ENCODE measurements at places on chromosomes 4 and X.
A peak's percentile ranks its signal among the peaks of the same experiment; 100 is the strongest.

DNA sequence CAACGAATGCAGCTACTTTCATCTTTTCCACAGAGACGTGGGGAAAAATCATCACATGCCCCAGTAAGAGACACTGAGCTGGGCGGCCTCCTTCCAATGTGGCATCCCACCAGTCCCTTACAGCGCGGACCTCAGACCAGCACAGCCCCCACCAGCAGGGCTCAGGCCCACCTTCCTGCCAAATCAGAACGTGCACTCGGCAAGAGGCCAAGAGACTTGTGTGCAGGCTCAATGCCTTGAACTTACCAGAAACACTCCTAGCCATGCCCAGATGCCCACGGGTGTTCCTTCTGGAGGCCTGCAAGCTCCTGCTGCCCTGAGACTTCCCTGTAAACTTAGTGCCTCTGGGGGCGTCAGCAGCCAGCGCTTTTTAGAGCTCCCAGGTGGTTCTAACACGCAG lies 31.2 kb downstream of the WDR1 start:
- no peak for DNase-seq

- no peak for DNase-seq
These were observed 35.4 kb downstream of the ARHGEF38 start for GRCh38 chr4:105587841-105588240.

DNA sequence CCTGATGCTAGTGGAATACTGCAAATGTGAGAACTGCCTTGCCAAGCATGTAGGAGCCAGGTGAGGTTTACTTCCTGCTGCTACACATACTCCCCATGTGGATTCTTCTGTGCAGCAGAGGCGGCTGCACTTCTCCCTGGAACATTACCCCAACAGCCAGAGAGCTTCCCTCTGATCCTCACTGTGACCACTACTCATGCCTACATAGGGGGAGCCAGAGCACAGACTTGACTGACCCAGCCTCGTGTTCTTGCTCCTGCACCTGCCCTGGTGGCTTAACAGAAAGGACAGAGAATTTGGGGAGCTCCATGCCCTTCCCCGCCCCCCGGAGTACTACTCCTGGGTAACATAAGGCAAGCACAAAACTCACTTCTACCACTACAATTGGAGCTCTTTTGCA lies 38.4 kb downstream of the UGT2A2 start:
- no peak for DNase-seq

DNA sequence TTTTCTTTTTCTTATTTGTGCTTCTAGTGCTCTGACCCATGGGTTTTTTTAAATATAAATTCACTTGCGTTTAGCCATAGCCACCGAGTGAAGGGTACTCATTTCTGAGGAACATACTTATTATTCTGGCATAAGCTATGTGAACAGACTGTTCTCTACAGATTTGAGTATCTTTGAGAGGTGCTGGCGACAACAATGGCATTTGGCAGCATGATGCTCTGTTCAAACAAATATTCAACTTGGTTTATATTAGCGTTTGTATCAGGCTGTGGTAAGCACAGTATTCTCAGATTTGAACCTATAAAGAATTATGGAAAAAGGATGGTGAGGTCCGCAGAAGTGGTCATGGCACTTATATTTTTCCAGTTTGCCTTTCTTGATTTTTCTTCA lies 108.7 kb upstream of the LIMCH1 start:
- DNase-seq, result no peak

DNA sequence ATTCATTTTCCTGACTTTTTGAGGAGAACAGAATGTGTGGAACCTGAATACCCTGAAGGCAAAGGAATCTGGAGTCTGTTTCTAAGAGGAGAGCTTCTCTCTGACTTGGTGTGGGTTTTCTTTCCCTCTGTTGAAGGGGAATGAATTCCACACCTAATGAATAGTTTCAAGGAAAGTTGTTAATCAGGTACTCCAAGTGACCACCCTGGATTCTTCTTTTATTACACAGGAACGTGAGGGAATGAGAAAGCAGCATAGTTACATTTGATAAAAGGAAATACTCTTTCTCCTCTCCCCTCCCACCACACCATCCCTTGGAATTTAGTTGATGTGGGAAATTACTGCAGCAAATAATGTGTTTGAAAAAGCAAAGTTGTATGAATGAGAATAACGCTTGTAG lies 29.7 kb downstream of the SLIT2 start:
- DNase-seq, result no peak

DNA sequence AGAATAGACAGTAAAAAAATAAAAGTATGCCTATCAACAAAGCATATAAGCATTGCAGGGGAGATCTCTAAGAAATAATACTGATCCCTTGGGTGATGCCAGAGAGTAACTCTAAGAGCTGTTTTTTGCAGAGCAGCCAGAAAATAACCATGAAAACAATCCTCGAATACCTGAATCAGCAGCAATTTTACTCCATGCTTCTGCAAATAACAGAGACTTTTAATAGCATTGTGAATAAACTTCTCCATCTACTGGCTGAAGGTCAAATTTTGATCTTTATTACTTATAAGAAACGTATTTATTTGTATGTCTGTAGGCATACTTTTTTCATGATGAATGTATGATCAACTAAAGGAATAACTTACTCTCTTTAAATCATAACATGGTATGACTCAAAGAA lies 334.5 kb downstream of the GALNTL6 start:
- peak; percentile 10 for DNase-seq

DNA sequence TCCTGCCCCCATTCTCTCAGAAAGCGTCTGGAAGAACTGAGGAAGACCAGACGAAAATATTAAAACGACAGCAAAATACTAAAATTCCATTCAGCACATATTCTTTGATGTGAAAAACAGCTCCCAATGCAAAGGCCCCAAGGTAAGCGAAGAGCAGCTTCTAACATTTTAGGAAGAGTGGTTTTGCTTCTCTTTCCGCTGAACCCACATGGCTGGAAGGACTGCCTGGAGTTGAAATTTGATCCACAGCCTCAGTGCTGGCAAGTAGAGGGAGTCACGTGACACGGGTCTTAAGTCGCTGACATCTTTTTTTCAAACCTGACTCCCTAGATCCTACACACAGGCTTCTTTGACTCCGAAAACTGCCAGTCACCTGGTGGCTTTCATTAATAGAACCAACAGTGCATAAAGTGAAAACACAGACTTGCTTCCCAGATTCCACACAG lies at the start of gene FAM13A:
TSS of gene FAM13A (minus strand) at position 233 of the 446 bp plus-strand sequence. CDS start at position 12, 221 bp downstream.
- DNase-seq, result peak; percentile 89

- DNase-seq, result no peak
These were observed 551.5 kb upstream of the ZFP42 start for GRCh38 chr4:187444061-187444460.

DNA sequence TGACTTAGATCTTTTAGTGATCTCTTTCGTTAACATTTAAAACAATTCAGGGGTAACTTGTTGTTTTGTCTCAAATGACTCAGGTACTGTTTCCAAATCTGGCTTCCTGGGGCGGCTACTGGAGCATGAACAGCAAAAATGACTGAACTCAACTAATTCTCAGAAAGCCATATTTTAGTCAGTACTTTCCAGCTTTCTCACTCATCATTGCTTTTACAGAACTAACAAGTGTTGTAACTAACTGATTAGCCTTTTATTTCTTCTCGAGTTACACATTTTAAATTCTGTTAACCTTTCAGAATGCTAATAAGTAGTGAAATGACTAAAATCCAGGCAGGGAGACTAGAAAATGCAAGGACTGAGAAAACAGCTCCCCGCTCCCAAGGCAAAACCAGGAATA lies 55.3 kb downstream of the JADE3 start:
- no peak for DNase-seq

GRCh38 chr4:20269320-20269719 lies 17.6 kb downstream of the SLIT2 start:
- DNase-seq, result no peak

- DNase-seq, result no peak
These were observed 33.0 kb downstream of the ARHGAP6 start for GRCh38 chrX:11632732-11633131.

DNA sequence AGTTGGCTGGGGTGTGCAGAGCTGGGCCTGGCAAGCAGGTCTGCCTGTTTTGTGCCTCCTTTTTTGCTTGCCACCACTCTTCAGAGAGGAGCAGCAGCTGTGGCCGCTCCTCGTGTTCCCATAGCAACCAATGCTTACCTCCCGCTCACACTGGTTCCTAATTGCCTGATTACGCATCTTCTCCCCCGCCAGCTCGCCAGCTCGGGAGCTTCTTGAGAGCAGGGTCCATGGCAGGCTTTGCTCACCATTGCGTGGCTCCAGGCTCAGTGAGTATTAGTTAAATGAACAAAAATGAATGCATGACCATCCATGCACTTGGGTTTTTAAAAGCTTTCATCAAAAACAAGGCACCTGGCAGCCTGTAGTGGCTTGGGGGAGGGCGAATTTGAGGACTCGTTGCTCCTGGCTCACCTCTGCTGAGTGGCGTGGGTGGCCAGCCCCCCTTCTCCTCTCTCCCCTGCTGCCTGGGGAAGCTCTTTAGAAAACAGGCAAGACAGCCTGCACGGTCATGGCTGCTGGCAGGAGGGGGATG lies 14.2 kb upstream of the PJA1 start:
- DNase-seq, result no peak

GRCh38 chr4:96835991-96836390 lies 996.1 kb downstream of the PDHA2 start:
- DNase-seq, result no peak

GRCh38 chr4:1018147-1019020 lies 7.0 kb downstream of the FGFRL1 start:
- DNase-seq, result no peak

DNA sequence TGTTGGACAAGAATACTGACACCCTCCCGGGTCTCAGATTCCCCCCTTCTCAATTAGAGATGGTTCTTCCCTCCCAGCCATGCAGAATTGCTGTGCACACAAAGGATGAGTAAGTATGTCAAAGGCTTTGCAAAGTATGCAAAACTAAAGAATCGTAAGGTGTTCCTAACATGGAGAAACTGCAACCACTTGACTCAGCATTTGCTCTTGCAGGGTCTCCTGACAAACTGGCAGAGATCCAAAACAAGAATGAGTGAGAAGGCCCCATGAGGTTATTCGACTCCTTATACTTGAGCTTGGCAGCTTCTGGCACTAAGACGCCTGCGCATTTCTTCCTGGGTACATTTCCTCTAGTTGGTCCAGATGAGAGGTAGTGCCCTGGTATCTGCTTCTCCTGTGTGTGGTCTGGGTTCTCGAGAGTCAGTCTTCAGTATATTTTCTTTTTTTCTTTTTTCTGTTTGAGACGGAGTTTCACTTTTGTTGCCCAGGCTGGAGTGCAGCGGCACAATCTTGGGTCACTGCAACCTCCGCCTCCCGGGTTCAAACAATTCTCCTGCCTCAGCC lies 8.2 kb downstream of the FAM184B start:
- DNase-seq, result no peak

GRCh38 chrX:17542123-17542522 lies 167.1 kb downstream of the NHS start:
- DNase-seq, result no peak

DNA sequence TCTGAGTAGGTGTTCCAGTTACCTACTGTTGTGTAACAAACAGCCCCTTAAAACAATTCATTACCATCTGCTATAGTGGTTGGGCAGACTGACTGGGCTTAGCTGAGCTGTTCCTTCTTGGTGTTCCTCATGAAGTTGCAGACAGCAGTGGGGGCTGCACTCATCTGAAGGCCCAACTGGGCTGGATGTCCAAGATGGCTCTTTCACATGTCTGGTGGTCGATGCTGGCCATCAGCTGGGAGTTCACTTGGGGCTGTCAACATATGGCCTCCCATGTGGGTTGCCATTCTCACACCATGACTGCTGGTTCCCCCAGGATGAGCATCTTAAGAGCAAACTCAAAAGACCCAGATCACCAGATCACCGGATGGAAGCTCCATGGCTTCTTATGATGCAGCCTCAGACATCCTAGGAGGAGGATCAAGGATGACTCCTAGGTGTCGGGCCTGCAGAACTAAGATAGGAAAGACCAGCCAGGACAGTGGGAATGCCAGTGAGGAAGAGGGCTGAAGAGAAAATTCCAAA lies 34.3 kb upstream of the PPP2R2C start:
- DNase-seq, result no peak

DNA sequence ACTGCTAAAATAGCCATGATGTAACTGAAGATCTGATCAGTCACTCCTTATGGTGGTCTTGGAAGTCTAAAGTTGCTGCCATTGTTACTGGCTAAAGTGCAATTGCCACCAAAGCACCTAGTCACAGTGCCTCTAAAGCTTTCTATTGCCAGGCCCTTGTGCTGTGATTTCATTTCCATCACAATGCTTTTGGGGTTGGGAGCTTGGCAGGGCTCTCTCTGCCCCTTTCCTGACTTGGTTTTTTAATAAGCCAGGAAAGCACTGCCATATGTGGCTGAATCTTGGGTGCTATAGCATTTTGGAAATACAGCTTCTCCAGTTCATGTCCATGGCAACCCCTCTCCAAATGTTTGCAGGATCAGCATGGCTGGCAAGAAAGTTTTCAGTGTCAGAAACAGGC lies 1712.4 kb upstream of the TENM3 start:
- no peak for DNase-seq

- no peak for DNase-seq
These were observed 13.8 kb downstream of the AP1AR start for GRCh38 chr4:112245383-112245782.

GRCh38 chr4:152488246-152488645 lies 47.6 kb downstream of the FBXW7 start:
- peak; percentile 91 for DNase-seq

- no peak for DNase-seq
These were observed 1337.8 kb upstream of the DIAPH2 start for GRCh38 chrX:95346856-95347255.

DNA sequence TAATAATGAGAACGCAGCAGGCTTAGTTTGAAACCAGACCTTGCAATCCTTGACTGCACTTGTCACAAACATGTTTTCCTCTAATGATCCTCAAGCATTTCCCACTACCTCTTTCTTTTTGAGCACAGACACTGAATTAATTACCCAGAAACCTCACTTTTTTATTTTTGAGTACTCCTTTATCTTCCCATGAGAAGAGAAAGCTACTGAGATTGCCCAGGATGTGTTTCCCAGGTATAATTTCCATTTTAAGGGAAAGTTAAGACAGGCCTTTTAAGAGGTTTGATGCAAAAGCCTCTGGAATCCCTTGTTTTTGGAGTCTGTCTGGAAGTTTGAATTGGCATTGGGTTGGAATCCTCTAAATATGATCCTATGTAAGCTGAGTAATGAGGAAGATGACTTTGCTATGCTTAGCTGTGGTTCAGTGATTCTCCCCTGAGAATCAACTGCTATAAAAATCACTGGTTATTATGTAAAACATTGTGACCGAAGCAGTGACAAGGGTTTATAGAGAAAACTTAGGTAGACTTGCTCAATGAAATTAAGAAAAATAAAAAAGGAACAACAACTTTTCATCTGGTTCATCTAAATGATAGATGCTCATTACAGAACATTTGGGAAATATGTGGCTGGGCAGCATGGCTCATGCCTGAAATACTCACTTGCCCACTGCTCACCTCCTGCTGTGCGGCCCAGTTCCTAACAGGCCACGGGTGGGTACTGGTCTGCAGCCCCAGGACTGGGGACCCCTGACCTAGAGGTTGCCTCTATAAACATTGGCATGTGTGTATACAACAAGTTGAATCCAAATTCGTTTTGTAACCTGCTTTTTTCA lies 10.8 kb upstream of the RHOH start:
- no peak for DNase-seq

GRCh38 chrX:110228453-110228852 lies 89.4 kb downstream of the AMMECR1 start:
- no peak for DNase-seq

Data from foreskin melanocyte (primary cell).